Stimulated activated CD8-positive, alpha-beta memory T cell treated with anti-CD3 and anti-CD28 coated beads, Interleukin-7, amount 100 ng/mL, for 4 hours (primary cell): ENCODE measurements at places on chromosomes 5 and 9.
A peak's percentile ranks its signal among the peaks of the same experiment; 100 is the strongest.

- no peak for DNase-seq
Observed at GRCh38 chr5:88389338-88390095, 120.9 kb upstream of the TMEM161B start.

DNA sequence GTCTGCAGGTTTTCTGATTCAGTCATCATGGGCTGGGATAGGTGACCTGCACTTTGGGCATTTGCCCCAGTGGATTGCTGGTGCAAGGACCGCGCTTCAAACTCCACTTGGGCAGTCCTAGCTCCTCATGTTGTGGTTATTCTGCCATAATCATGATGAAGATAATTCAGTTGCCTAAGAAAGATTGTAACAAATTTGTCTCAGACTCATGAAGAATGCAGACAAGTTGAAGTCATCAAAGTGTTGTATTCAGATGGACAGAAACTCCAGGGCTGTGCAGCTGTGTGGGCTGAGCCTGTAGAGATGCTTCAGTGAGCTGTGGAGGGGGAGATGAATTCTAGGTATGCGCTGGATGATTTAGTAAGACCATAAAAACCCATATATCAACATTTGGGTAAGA, 38.5 kb downstream of the TARS1 start:
- no peak for DNase-seq

GRCh38 chr9:114367772-114368569, 19.8 kb downstream of the AKNA start:
- DNase-seq, result no peak

- DNase-seq, result no peak
Observed at GRCh38 chr9:126380447-126380846, 53.8 kb downstream of the MVB12B start.

- DNase-seq, result no peak
Observed at GRCh38 chr5:116989995-116990394, 415.4 kb upstream of the SEMA6A start.

- DNase-seq, result no peak
Observed at GRCh38 chr9:28883234-28883633, 1310.0 kb upstream of the C9orf72 start.

- DNase-seq, result no peak
Observed at GRCh38 chr5:69450116-69450515, 35.2 kb downstream of the MARVELD2 start.

DNA sequence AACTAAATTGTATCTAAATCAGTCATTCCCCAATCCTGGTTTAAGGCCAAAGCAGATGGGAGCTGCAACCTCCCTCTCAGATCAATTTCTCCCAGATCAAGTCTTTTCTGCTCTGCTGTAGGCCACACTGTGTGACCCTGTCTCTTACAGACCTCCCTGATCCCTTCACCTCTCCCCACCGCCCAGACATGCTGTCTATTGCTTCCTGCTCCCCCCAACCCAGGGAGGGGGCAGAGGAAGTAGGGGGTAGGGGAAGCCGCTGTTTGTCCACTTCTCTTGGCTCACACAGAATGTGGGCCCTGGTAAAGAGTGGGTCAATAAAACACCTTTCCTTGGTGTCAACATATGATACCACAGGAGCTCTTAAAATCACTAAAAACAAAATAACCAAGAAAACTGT, 226.3 kb downstream of the ENC1 start:
- no peak for DNase-seq

GRCh38 chr9:133170716-133171115, 7.0 kb upstream of the GBGT1 start:
- no peak for DNase-seq

GRCh38 chr5:72541501-72542225, 34.5 kb upstream of the ZNF366 start:
- DNase-seq, result no peak

- no peak for DNase-seq
Observed at GRCh38 chr5:139468421-139468931, 2.3 kb upstream of the SMIM33 start.

- no peak for DNase-seq
Observed at GRCh38 chr5:53359916-53360517, 120.4 kb upstream of the FST start.

- no peak for DNase-seq
Observed at GRCh38 chr5:65721050-65721719, 724 bp downstream of the SGTB start.

DNA sequence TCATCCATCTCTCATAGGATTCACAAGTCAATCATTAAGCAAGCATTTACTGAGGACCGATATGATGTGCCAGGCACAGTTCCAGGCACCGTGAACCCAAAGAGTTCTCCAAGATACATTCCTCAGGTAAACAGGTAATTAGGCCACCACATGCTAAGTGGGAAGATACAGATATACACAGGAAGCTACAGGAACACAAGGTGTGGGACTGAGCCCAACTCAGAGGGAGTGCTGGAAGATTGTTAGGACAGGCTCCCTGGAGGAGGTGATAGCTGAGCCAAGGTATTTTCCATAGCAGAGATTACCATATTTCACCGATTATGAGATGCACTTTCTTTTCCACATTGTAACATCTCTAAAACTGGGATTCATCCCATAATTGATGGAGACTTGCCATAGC, 31.4 kb upstream of the RAI14 start:
- no peak for DNase-seq

DNA sequence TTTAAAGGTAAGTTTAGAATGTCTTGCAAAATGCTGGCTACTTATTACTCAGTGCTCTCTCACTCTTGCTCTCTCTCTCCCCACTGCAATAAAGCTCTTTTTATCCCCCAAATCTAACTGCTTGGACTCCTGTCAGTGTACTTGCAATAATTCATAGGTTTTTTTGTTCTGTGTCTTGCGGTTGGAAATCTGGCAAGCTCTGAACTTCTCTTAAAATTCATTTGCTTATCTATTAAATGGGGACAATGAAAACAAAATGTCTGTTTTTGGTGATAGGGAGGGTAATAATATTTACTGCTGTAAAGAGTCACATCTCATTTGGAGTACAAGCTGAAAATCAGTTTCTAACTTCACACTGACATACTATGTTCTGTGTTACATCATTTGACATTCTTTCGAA, 18.7 kb upstream of the OR13D1 start:
- no peak for DNase-seq

DNA sequence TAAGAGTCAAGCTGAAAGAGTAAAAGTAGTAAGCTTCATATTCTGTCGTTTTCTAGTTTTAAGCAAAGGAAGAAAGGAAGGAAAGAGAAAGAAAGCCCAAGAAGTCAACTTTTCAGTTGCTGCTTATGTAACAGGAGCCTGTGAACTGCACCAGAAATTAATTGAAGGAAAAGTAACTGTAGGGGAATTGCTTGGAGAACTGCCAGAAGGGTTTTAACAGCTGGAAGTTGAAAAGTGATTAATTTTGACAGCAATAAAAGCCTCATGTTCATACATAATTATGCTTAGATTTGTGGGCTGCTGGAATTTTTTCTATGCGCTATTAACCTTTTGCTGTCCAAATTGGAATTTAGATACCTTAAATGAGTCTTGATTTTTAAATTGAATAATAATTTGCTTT, 255.7 kb downstream of the ENC1 start:
- no peak for DNase-seq

DNA sequence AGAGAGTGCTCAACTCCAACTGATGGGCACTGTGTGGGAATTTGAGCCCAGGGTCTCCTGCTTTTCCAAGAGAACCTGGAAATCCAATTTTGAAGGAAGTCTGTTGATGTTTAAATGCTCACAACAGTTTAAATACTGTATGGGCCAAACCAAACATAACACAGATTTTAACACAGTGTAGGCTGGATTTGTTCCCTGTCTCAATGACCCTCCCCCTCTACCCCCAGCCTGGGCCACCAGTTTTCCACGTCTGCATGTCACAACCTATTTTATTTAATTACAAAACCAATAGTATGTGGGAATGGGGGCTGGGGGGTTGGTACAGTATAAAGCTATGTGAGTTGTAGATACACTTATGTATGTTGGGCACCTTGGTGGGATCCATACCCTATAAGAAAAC, 11.7 kb downstream of the PALM2AKAP2 start:
- DNase-seq, result no peak

GRCh38 chr9:129414377-129414992, 206.4 kb downstream of the C9orf50 start:
- peak; percentile 21 for DNase-seq

- DNase-seq, result no peak
Observed at GRCh38 chr5:135708481-135709207, 125.8 kb upstream of the SLC25A48 start.

DNA sequence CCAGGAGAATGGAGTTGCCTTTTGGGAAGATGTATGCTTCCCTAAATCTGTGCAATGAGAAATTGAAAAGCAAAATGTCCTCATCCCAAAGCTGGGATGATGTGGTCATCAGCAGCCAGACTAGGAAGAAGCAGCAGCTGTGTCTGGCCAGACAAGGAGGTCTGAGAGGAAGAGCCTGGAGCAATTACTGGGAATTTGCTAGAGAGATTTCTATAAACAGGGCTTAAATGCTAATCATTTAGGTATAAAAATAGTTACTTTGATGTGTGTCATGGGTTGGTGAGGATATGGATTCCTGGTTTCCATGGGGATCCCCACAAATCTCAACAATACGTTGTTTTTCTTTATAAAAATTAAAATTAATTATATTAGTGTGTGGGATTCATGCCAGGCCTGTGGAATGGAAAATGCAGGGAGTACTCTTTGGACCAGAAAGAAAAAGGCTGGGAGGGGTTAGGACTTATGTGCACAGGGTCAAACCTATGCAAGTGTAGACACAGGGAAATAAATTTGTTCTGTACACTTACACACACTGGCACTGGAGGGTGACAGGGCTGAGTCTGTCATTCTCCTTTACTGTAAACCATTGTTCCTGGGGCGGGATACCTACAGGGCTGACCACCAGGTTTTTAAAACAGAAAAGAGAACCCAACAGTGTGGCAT, 58.7 kb upstream of the TRPC7 start:
- no peak for DNase-seq

- DNase-seq, result no peak
Observed at GRCh38 chr5:52661903-52662595, 125.7 kb upstream of the ITGA1 start.

- DNase-seq, result no peak
Observed at GRCh38 chr9:22722492-22722891, 275.9 kb downstream of the DMRTA1 start.

DNA sequence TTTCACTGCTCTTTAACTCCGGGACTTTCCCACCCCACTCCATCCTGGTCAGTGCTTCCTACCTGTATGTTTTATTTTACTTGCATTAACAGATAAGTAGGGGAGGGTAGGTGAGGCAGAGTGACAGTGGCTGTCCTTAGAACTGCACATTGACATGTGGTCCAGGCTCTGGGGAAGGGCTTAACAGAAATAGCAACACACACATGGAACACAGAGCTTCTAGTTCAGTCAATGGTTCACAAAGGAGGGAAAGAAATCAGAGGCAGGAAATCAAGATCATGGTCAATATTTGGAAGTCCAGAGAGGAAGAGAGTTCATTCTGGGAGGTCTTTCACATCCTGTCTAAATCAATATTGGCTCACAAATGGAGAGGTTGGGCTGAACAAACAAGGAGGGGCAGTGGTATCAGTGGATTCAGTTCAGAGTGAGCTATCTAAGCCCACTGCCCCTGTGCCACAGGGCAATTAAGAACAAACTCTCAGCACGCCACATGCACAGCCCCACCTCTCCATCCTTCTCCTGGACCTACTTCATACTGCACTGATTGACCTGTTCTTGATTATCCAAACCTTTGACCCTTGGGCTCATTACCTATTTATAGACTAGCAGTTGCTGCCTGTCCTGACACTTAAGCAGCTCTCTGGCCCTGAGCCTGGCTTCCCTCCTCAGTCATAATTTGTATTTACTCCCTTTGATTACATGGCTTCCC, 6.2 kb upstream of the VPS13A start:
- no peak for DNase-seq

GRCh38 chr5:30802961-30803705, 390.4 kb upstream of the CDH6 start:
- DNase-seq, result no peak

DNA sequence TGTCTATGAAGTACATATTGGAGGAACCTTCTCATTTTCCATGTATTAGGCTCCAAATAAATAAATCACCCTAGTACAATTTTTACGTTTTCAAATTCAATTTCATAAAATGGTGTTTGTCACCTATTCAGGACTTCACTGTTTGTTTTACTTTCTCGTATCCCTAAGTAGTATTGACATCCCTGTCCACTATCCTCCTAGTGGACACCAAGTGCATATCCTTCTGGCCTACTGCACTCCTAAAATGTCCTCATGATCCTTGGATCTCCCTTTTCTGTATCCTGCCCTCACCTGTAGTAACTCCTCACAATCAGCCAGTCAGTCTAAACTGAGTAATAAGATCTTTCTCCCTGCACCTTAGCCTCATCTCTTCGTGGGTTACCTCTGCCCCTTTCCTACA, 539.9 kb downstream of the DMRTA1 start:
- DNase-seq, result no peak

DNA sequence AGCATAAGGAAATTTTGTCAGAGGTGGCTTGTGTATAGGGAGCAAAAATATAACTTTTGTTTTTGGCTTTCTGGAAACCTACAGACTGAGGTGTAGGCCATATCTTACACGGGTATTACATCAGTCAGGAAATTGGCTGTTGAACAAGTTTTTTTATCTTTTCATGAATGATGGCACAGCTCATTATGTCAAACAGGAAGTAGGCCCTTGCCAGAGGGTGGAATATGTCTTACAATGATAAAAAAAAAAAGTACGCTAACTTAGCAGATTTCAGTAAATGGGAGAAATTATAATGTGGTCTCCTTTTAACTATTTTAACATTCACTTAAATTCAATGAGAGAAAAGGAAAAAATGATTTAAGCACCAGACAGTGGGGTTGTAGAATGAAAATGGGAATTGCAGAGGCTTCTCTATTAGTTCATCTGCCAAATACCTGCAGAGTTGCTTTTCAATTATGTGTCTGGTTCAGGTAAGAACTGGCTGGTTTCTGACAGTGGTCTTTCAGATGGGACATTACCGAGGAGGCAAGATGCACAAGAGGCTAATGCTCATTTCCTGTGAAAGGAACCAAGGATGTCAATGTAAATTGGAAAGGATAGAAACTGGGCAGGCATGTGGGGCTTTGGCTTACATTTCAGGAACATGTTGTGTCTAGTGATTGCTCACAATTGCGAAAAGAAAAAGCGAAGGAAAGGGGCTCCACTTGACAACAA, 169.9 kb downstream of the NNT start:
- DNase-seq, result no peak

- no peak for DNase-seq
Observed at GRCh38 chr5:107806271-107806670, 135.5 kb upstream of the EFNA5 start.

DNA sequence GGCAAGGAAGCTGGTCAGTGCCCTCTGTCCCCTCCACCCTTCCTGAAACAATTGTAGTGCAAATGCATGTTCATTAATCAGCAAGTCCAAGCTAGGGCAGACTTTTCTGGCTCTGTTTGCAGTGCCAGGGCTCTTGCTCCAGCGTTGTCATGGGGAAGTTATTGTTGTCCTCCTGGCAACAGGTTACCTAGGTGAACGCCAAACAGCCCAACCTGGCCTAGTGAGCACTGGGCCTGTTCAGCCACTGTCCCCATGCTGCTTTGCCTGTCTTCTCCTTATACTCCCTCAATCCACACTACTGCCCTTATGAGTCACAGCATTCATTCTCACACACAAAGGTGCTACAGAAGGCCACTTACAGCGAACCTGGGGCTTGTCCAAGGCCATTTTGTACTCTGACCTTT, 34.5 kb upstream of the GLIS3 start:
- no peak for DNase-seq
